ENCODE measurements at places on chromosomes 3 and 15.

DNA sequence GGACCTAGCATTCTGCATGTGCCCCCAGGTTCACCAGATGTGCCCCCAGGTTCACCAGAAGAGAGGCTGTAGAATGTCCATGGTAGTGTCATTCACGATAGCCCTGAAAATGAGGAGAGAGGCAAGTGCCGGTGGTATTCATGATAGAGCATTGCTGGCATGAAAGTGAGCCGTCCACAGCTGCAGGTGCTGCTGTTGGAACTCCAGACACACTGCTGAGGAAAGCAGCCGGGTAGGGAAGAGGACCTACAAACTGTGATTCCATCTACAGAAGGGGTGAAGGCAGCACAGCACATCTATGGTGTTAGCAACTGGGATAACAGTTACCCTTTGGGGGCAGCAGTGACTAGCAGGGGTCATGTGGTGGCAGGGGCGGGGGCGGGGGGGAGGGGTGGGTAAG, 125.0 kb upstream of the PLXNA1 start:
- no peak for DNase-seq

- no peak for DNase-seq
Measured at GRCh38 chr15:41891226-41891625, 2.6 kb downstream of the SPTBN5 start.

DNA sequence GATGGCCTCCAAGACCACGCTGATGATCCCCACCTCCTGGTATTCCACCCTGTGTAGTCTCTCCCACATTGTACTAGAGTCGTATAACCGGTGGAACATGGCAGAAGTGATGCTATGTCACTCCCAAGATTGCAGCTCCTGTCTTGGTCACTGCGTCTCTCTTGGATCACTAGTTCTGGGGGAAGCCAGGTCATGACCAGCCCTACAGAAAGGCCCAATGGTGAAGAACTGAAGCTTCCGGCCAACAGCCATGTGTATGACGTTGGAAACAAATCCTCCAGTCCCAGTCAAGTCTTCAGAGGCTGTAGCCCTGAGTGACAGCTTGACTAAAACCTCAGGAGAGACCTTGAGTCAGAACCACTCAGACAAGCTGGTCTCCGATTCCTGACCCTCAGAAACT, 61.9 kb upstream of the FNDC3B start:
- DNase-seq = no peak

DNA sequence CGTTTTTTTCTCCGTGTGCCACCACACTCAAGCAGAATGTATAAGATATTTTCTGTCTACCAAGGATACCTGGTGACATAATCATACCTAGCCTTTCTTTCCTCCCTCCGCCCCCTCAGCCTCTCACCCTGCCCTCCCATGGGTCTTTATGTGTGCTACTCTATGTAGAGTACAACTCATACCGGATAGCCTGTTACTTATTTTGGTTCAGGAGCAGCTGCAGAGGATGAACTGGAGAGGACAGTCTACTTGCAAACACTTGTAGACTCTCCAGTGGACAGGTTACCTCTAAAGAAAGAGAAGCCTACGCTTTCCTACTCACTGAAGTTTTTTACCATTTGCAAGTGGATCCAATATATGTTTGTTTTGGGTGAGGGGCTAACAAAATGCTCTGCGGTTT, 345.9 kb upstream of the TPRG1 start:
- DNase-seq = no peak

DNA sequence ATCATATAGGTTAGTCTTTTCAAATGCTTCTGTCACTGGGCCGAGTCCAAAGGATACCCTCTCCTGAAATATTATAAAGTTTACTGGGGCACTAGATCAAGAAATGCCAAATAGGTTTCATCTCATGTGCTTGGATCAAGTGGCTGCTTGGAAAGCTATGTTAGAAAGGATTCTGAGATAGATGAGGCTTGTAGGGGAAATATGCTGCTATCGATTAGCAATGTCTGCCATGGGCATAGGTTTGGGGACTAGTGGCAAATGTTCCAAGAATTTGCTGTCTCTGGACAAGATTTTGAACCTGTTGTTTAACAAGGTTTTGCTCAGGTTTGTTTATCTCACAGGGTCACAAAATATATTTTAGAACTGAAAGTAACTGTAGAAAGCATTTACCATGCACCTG, 23.0 kb upstream of the UBE2Q2 start:
- DNase-seq = no peak
